Cortex of kidney (tissue), 1 donor: ENCODE measurements at places on chromosomes 13 and 19.
A peak's percentile ranks its signal among the peaks of the same experiment; 100 is the strongest.

DNA sequence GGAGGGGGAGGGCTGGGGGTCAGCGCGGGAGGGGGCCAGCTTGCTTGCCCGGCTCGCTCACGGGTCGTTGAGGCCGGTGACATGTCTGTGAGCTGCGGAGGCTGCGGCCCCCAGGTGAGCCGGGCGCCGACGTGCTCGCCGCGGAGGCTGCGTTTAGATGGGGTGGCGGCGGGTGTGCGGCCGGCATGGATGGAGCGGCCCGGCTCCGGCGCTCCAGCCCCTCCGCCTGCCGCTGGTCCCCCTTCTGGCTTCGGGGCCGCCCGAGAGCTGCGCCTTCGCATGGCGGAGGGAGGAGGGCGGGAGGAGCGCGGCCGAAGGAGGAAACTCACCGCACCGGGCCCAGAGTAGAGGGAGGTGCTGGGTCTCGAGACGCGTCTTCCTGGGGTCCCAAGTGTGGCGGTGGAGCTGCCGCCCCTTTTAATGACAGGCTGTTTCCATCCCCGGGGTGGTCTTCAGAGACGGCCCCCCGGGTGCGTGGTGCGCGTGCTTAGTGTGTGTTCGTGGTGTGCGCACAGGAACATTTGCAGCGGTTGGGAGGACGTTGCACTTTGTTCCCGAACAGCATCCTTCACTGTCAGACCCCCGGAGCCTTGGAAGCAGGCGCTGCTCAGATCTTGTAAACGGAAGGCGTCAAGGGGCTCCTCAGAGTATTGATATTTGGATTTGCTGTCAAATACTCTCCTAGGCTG is at the start of gene AKAP11:
AKAP11 (plus strand) TSS at position 38 of the 689 bp plus-strand sequence. CDS start 14,197 bp downstream, outside the sequence.
- no peak for DNase-seq

- DNase-seq: no peak
Measured at GRCh38 chr19:54096617-54097106, 3.9 kb downstream of the OSCAR start.

- no peak for DNase-seq
Measured at GRCh38 chr19:45469945-45470761, 2.4 kb downstream of the FOSB start.

DNA sequence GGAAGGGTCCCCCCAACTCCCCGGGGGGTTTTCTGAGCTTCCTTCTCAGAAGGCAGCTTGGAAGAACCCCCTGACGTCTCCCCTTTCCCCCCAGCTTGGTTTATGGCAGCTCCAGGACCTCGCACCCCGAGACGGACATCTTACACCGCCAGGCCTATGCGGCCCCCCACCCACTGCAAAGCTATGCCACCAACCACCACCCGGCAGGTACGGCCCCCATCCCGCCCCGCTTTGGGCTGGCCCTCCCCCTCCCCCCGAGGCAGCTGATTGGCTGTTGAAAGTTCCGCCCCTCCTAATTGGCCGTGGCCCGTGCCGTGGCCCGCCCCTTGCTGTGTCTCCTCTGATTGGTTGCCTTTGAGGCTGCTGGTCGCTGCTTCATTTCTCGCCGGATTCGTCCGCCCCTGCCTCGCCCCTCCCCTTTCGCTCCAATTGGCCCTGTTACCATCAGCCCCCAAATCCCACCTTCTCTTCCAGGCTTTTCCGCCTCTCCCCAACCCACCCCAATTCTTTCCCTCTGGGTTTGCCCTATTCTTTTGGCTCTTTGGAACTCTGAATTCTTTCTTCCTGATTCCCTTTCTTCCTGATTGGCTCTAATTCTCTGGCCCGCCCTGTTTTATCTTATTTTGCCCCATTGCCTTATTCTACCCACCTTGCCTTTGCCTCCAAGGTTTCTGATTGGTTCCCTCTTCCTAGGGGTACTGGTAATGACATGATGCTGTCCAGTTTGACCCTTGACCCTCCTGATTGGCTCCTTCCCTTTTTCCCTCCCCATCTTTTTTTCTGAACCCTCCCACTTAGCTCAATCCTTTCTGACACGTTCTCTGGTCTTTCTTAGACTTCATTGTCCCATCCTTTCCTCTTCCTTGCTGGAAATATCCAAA is 2.5 kb downstream of the PRR12 start:
- DNase-seq: no peak

- DNase-seq: no peak
Measured at GRCh38 chr19:34577056-34577455, 95.5 kb downstream of the WTIP start.

- no peak for DNase-seq
Measured at GRCh38 chr19:11414544-11414943, 4.6 kb downstream of the RGL3 start.

DNA sequence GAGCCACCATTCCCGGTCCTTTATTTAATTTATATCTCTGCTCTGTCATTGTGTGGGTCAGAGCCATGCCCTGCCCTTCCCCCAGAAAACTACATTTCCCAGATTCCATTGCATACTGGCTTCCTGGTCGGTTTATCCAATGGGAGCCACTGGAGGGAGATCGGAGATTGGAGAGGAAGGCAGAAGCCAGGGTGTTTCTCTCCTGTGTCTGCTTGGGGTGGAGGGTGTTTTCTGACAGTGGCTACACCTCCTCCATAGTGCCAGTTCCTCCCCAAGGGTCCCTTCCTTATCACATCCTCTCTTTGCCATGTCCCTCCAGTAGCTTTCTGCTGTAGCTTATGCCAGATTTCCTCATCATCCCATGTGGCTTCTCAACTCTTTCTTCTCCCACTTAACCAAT is 19.0 kb downstream of the OLFM2 start:
- DNase-seq: no peak

GRCh38 chr13:84126671-84127171 is 244.4 kb upstream of the SLITRK1 start:
- no peak for DNase-seq

DNA sequence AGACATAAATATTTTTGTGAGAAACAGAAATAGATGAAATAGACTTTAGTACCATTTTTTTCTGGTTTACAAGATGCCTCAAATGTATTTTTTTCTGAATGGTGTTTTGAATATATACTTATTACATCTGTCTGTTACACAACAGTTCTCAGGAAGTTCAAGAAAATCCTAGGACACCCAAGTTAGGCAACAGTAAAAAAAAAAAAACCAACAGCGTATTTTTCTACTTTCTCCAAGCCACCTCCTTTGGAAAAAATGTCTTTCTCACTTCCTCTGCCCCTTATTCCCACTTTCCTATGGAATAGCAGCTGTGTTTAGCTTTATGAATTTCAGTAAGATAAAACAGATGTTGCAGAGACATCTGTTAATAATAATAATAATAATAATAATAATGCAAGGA is 489.6 kb upstream of the KLF12 start:
- no peak for DNase-seq

DNA sequence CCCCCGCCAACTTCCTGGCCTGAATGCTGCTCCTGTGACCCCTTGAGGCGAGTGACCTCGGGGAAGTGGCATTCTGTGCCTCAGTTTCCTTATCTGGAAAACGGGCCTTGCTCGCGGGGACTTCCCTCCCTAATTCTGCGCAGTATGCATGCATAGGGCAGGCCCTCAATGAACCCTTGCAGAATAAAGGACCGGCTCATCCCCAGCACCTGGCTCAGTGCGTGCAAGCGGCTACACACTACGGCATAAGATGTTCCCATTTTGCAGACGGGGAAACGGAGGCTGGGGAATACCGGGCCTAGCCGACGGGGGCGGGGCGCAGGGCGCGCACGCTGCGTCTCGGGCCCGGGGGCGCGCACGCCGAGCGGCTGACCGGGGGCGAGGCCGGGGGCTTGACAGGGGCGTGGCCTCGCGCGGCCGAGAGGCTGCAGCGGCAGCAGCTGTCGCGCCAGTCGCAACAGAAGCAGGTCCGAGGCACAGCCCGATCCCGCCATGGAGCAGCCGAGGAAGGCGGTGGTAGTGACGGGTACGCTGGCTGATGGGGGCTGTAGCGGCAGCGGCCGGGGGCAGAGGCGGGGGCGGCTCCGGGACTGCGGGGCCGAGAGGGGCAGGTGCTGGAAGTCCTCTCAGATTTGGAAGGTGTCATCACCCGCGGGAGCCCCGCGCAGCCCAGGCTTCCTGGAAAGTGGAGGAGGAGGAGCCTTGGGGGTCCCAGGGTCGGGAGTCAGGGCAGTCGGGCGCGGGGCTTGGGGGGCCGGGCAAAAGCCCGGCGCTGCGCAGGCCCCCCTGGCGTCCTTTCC is at the start of gene PGPEP1:
PGPEP1 (plus strand) TSS at position 409 of the 800 bp plus-strand sequence; CDS start at position 493, 84 bp downstream.
- DNase-seq: no peak

- DNase-seq: no peak
Measured at GRCh38 chr19:1455336-1456120, 5.6 kb downstream of the APC2 start.

- no peak for DNase-seq
Measured at GRCh38 chr19:34480491-34480890, 1.1 kb upstream of the WTIP start.

- DNase-seq: no peak
Measured at GRCh38 chr13:40984668-40985366, 34.3 kb downstream of the ELF1 start.

- no peak for DNase-seq
Measured at GRCh38 chr13:113874579-113875428, 10.9 kb upstream of the GAS6 start.

- DNase-seq: peak; percentile 67
Measured at GRCh38 chr19:43619262-43620060, at the start of gene ZNF428. Gene ZNF428 (minus strand): TSS chr19:43619629. CDS start chr19:43614304, 5,325 bp downstream.

- no peak for DNase-seq
Measured at GRCh38 chr19:5455367-5456129, at the start of gene ZNRF4. Gene ZNRF4 (plus strand): TSS chr19:5455417. CDS start chr19:5455492, 75 bp downstream.

- no peak for DNase-seq
Measured at GRCh38 chr13:42652642-42653415, 78.9 kb downstream of the TNFSF11 start.

DNA sequence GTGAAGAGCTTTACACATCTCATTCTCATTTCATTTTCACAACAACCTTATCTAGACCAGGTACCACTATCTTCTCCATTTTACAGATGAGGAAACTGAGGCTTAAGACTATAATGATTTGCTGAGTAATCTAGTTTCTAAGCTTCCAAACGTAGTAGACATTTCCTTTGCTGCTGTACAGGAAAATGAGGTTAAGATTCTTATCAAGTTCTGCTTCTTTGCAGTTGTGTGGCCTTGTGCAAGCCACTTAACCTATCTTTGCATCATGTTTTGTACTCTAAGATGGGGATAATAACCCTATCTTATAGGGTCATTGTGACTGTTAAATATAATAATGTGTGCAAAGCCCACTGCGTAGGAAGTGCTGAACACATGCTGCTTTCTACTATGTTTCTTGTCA is 307.9 kb downstream of the HS6ST3 start:
- DNase-seq: no peak

GRCh38 chr13:24894972-24895300 is 131.0 kb downstream of the RNF17 start:
- no peak for DNase-seq
